ENCODE measurements at places on chromosomes 12 and 14.
A peak's percentile ranks its signal among the peaks of the same experiment; 100 is the strongest.

- no peak for DNase-seq
Observed at GRCh38 chr14:50839048-50839447, 8.1 kb upstream of the NIN start.

GRCh38 chr12:119096429-119097202 is 82.1 kb upstream of the HSPB8 start:
- no peak for DNase-seq

DNA sequence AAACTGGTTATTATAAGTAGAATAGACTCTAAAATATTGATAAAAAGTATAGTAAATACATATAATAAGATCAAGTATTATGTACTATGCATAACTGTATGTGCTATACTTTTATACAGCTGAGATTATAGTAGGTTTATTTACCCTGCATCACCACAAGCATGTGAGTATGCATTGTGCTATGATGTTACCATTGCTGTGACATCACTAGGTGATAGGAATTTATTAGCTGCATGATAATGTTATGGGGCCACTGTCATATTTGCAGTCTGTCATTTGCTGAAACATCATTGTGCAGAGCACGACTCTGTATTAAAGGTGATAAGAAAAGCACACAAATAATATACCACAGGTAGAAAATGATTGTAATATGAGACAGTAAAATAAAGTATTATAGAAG is 385.6 kb downstream of the ZFP36L1 start:
- no peak for DNase-seq

- DNase-seq, result peak; percentile 63
Observed at GRCh38 chr14:22653012-22653621, 9.0 kb upstream of the OR6J1 start.

- DNase-seq, result no peak
Observed at GRCh38 chr12:123027726-123028445, 47.4 kb downstream of the ARL6IP4 start.

DNA sequence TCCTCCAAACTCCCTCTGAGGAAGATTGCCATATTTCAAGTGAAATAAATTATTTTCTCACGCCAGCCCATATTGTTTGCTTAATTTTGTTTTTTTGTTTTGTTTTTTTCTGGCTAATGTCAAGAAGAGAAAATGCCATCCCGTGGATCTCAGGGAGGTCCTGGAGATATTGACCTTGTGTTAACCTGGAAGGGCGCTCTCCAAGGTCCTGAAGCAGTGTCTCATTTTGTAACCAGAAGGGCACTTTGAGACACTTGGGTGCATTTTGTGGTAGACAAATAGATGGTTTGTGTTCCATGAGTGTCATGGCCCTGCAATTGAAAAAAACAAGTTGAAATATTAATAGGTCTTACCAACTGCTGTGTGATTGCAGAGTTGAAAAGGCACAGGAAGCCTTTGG is 268.9 kb downstream of the SUDS3 start:
- DNase-seq, result no peak

DNA sequence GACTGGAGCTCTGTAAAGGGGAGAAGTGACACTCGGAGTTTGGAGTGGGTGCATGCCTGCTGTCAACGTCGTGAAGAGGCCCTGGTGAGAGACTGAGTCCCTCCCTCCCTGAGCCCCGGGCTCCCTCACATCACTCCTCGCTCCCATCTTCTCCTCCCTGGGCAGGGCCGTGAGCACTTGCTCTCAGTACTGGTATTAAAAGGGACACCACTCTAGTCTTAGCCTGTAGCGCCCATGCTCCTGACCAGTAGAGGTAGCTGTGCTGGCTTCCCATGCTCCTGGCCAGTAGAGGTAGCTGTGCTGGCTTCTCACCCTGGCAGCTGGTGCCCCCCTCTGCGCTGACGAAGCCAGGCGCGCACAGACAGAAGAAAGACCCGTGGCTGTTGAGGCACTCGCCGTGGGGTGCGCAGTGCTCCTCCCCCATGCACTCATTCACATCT is 14.7 kb downstream of the ISCA2 start:
- DNase-seq, result peak; percentile 19

GRCh38 chr14:73599499-73599898 is 7.8 kb downstream of the ACOT4 start:
- no peak for DNase-seq

GRCh38 chr12:12487490-12487889 is 75.2 kb downstream of the DUSP16 start:
- DNase-seq, result no peak
